ENCODE measurements at places on chromosomes 4 and X.

GRCh38 chr4:184437565-184438265 lies 36.6 kb downstream of the IRF2 start:
- DNase-seq, result no peak

DNA sequence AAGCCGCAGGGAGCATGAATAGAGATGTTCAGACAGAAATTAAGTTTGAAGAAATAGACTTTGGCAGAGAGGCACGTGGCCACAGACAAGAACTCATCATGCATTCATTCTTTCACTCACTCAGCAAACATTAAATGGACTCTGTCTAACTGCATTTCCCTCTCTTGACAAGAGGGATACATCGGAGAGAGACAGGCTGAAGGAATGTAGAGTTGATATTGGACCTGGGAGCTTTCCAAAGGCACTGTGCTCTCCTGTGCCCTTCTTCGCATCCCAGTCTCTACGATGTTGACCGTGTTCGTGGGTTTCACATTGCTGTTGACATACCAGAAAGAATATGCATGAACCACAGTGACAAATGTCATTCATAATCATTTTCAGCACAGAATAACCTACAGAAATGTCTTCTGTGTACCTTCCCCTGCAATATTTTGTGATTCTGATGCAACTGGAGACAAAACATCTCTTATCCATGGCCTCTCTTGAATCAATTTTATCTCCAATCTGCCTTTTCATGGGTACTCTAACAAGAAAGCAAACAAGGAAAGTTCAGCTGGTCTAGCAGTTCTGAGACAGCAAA lies 34.7 kb upstream of the CD99 start:
- no peak for DNase-seq

DNA sequence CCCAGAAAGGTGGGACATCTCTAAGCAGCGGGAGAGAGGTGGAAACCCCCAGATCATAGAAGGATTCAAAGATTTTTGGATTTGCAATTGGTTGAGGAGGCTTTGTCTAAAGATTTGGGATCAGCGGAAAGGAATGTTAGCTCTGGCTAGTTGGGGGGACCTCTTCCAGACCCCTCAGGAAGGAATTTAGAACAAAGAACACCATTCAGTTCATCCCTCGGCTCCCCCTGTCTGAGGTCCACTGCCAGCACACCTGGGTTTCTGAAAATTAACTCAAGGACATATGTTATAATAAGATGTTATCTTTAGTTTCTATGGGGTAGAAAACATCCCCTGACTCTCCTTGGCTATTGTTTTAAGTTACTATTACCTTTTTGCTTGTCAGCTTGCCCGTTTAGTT lies 163.6 kb downstream of the CEP135 start:
- DNase-seq, result no peak

DNA sequence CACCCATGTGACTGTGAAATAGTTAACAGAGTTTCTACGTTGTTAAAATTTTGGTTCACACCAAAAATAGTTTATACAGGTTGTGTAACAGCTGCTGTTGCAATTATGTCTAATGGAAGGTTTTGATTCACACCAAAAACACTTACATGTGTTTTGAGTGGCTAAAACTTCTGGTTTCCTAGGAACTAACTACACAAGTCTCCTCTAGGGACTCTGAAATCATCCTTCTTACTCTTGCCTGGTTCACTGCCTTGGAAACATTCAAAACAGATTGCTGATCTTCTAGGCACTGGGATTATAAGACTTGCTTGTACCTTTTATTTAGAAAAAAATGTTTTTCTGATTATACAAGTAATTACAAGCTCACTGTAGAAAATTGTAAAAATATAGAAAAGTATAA lies 14.9 kb upstream of the MORC4 start:
- DNase-seq, result no peak

- peak; percentile 65 for DNase-seq
Measured at GRCh38 chr4:183182873-183183725, 84.0 kb downstream of the WWC2 start.

DNA sequence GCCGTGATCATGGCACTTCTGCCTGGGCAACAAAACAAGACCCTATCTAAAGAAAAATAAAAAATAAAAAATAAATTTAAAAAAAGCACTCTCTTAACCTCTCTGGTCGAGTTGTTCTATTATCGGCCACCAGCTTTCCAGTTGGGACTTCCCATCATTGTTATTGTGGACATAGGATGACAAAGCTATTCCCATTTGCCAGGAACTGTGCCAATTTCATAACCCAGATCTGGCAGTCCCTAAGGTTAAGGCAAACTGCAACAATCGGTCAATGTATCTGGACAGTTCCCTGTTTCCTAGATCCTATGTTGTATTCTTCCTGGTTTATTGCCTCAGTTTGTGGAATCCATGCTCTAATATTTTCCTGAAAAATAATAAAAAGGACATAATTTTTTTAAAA lies 17.8 kb upstream of the ANXA5 start:
- no peak for DNase-seq

DNA sequence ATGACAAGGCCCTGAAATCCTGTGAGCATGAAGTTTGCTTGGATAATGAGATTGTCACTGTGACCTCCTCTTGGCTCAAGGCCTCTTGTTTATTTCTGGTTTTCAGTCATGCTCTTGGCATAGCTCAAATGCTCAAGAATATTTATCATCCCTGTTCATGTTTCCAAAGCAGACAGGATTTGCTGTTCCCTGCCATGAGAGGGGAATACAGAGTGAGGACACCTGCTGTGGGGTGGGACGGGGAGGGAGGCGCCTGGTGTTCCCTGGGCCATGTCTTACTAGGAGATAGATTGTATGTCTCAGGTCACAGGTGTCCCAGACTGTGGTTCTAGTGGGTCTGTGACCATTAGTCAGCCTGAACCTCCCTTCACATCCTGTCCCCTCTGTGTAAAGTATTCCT lies 34.9 kb upstream of the SH3RF1 start:
- no peak for DNase-seq

GRCh38 chr4:21827575-21827974 lies 121.0 kb downstream of the KCNIP4 start:
- DNase-seq, result no peak

DNA sequence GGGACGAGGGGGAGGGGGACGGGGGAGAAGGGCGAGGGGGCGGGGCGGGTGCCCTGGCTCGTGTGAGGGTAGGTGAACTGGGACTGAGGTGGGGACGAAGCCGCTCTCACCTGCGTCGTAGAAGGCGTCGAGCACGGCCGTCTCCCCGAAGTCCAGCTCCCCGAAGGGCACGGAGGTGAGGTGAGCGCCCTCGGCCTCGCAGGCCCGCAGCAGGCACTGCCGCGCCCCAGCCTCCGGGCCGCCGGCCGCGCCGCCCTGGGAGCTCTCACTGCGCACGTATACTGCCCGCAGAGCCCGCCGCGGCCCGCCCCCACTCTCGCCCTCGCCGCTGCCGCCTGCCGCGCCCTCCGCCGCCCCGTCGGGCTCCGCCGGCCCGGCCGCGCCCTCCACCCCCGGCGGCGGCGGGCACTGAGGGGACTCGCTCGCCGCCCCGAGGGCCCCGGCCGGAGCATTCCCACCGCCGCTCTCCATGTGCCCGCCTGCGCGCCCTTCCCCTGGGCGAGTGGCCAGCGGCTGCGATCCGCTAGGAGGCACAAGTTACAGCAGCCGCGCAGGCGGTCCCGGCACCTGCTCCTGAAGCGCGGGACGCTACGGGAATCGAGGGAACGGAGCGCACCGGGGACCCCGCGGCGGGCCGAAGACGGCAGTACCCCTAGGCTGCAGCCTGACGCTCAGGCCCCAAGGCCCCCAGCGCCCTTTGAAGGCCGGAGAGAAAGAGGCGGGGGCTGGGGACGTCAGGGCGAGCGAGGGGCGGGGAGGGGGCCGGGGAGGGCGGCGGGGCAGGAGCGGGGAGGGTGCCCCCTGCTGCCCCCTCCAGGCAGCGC lies at the start of gene MAP3K15:
MAP3K15 (minus strand) TSS at position 718 of the 824 bp plus-strand sequence; CDS start at position 471, 247 bp downstream.
- peak; percentile 5 for DNase-seq

DNA sequence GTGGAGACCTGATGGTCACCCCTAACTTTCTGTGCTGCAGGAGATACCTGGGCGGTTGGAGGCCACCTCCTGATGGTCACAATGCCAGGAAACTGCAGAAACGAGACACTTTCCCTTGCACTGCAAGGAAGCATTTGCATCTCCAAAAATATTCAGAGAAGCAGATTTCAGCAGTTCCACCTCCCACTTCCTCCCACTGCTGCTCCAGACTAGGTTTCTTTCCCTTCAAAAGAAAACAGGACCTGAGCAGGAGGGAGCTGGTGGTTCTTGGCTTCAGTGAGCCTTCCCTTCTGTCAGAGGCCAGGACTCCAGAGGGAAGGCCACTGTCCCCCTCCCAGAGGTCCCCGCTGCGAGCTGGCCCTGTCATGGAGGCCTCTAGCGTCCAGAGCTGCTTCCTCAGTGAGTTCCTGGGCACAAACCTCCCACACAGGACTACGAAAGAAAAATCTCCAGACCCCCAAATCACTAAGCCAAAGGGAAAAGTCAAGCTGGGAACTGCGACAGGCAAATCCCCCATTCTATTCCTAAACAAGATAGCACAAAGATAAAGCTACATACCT lies 35.9 kb downstream of the GPM6B start:
- no peak for DNase-seq

- DNase-seq, result no peak
Measured at GRCh38 chr4:138200236-138200590, 41.9 kb downstream of the SLC7A11 start.

DNA sequence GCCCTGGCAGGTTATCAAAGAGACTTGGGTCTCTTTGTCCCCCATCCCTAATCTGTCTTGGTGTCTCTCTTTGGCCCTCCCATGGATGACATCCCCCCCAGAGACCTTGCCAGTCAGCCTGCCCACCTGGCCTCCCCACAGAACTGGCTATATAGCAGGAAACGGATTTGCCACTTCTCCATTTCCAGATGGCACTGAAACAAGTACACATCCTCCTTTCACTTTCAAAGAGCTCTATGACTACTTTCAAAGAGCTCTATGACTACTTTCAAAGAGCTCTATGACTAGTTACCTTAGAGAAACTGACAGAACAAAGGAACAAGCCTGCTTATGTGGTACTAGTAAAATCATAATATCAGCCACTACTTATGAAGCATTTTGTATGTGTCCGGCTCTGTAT lies 175.3 kb downstream of the MAML3 start:
- no peak for DNase-seq

- no peak for DNase-seq
Measured at GRCh38 chr4:98452091-98452490, 190.9 kb downstream of the RAP1GDS1 start.

- no peak for DNase-seq
Measured at GRCh38 chr4:150255610-150256224, 177.5 kb downstream of the DCLK2 start.

GRCh38 chr4:88908521-88908920 lies 148.5 kb downstream of the FAM13A start:
- no peak for DNase-seq

GRCh38 chrX:65536291-65536690 lies 1.7 kb upstream of the LAS1L start:
- DNase-seq, result no peak

DNA sequence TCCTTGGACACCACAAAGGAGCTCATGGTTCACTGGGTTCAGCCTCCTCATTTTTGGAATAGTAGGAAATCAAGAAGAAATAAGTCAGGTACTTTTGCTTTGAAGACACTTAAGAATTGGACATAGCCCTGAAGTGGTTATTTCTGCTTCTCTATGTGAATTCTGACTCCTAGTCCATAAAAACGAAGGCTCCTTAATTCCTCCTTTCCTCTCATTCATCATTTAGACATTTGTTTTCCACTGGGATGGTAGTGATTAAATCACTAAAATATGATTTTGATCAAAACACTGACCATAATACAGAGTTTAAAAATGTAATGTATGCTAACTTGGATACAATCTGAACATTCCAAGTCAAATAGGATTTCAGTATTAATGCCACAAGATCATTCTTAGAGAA lies 34.7 kb upstream of the CYP2U1 start:
- DNase-seq, result no peak

GRCh38 chr4:94507708-94508107 lies 56.0 kb downstream of the PDLIM5 start:
- no peak for DNase-seq

GRCh38 chr4:26088433-26088928 lies 174.5 kb downstream of the SMIM20 start:
- peak; percentile 44 for DNase-seq

GRCh38 chr4:68855771-68856170 lies 40.0 kb downstream of the UGT2B10 start:
- no peak for DNase-seq

DNA sequence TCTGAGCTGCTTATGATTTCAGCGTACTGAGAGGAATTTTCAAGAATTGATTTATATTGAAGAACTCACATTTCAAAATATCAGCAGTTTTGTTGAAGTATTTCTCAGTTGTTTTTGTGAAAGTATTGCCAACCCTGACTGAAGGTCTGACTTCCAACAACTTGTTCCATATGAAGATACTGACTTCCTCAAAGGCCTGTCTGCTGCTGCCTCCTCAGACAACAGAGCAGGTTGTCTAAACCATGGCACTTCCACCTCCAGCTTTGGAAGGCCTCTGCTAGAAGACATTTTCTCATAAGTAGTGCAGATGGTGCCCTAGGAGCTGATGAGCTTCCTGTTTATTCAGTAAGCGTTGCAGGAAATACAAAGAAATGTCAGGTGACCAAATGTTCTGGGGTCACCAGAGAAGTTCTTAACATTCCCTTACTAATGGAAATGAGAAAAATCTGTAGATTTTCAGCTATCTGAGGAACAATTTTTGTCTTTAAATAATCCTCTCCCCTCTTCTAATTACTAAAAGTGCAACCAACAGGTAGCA lies 28.8 kb downstream of the FGF2 start:
- no peak for DNase-seq

- DNase-seq, result no peak
Measured at GRCh38 chr4:48504352-48504751, 14.3 kb downstream of the ZAR1 start.

DNA sequence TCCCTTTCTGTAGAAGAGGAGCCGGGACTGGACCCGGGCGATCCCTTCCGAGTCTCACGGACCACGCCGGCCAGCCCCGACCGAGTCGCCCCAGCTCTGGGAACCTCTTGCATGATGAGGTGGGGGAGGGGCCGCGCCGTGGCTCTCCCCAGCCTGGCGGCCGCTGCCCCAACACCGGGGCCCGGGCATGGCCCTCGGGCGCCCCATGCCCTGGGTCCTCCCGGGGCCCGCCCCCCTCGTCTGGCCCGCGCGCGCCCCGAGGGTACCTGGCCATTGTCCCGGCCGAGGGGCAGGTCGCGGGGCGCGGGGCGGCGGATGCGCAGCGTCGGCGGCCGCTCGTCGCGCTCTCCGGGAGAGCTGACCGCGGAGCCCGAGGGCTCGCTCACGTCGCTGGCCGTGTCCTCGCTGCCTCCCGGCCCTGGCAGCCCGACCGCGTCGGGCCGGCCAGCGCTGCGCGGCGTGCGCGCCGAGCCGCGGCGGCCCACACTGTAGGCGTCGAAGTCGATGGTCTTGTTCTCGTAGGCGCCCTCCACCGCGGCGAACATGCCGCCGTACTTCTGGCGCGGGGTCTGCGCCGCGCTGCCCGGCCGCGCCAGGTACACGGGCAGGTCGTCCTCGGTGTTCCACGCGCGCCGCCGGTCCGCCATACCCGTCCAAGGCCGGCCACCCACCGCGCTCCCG lies 423 bp downstream of the CRMP1 start:
- DNase-seq, result no peak

GRCh38 chr4:98778206-98778605 lies 119.8 kb upstream of the TSPAN5 start:
- no peak for DNase-seq
